Gastroesophageal sphincter (tissue), 4 donors: ENCODE measurements at places on chromosomes 7 and 10. TPM values are rescaled to one million over a fixed set of nuclear protein-coding genes. Genes with fewer than 3 reads are reported as not detected.

TMEM176A gene
- total RNA-seq = 6.5 TPM

CNPY1 gene
- total RNA-seq = not detected

GRCh38 chr7:127417346-127417745 is 24.8 kb upstream of the ZNF800 start:
- ATAC-seq = no peak

DNA sequence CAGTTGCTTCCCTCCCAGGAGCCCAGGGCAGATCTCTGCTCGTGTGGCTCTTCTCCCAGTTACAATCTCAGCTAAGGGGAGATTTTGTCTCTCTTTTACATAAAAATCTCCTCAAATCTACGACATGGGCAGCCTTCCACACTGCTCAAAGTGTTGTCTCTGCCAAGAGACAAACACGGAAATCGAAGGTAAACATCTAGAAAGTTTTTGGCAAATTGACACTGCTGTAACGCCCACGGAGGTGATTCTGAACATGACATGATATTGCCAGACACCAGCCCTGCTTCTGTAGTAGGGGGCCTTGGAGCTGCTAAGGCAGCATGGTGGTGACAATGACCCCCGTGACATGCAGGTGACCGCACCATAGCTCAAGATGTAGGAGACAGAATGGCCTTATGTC is 128.3 kb downstream of the CCDC3 start:
- no peak for ATAC-seq

GRCh38 chr10:63093227-63093626 is 39.9 kb upstream of the NRBF2 start:
- no peak for ATAC-seq

DNA sequence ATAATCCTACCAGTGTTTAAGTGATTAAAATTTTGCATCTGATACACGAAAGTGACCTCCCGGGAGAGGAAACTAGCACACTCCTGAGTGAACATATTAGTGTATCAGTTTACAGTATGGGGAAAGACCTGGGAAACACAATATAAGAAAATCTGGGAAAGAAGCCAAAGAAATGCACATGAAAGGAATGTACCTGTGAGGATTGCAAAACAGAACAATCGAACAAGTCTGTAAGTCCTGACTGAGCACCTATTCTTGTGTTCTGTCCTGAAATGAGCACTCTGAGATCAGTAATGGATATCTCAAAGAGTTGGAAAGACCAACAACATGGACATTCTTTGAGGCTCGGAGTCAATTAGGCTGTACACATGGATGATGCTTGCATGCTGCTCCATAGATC is 554.7 kb downstream of the SORCS3 start:
- ATAC-seq = no peak

DNA sequence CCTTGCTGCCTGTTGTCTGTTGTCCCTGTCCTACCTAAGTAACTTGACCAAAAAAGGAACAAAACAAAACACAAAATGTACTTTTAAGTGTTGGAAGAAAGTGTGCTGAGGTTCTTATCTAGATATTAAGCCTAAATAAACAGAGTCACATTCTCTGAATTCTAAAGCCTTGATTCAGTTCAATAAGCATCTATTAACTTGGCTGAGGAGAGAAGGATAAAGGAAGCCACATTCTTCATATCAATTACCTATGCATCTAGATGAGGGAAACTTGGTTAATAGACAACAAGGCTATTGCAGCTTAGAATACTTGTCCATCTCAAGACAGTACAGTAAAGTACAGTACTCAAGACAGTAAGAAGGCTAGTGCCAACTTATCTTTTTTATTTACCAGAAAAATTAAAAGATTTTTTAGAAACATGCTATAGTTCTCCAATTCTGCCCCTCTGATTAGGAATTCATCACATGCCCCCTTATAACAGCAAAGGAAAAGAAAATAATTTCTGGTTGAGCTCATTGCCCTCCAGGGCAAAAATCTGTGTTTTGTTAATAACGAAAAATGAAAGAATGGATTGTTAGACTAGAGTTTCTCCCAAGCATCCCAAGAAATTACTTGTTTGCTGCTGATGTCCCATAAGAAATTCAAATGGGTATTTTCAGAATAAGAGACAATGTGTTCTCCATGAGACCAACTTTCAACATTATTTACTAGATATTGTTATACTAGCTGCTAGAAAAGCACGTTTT is 546.5 kb upstream of the SEMA3D start:
- ATAC-seq = no peak
